Muscle of leg (tissue), 16 donors: ENCODE measurements at places on chromosomes 6 and 20. TPM values are rescaled to one million over a fixed set of nuclear protein-coding genes. Genes with fewer than 3 reads are reported as not detected.

The SRF gene
- total RNA-seq = 21.9 TPM

The PRL gene
- 0.13 TPM for total RNA-seq

The PHF1 gene
- total RNA-seq = 26.3 TPM

The TRIM15 gene
- total RNA-seq = not detected

The SAPCD1 gene
- total RNA-seq = 2.7 TPM

The BTNL2 gene
- total RNA-seq = not detected

The VSTM2L gene
- total RNA-seq = 2.4 TPM

The ERVFRD-1 gene
- 0.04 TPM for total RNA-seq

The TGM2 gene
- 10.1 TPM for total RNA-seq

The HUS1B gene
- 0.18 TPM for total RNA-seq
